Activated CD8-positive, alpha-beta T cell treated with anti-CD3 and anti-CD28 coated beads for 36 hours (primary cell): ENCODE measurements at places on chromosomes 2 and 18. TPM values are rescaled to one million over a fixed set of nuclear protein-coding genes. Genes with fewer than 3 reads are reported as not detected.
A peak's percentile ranks its signal among the peaks of the same experiment; 100 is the strongest.

- DNase-seq, result no peak
Measured at GRCh38 chr2:86445436-86445835, 4.3 kb downstream of the KDM3A start.

Gene ANKRD30B
- not detected for total RNA-seq

GRCh38 chr2:219687882-219688559 is 60.6 kb downstream of the SLC4A3 start:
- DNase-seq, result no peak

DNA sequence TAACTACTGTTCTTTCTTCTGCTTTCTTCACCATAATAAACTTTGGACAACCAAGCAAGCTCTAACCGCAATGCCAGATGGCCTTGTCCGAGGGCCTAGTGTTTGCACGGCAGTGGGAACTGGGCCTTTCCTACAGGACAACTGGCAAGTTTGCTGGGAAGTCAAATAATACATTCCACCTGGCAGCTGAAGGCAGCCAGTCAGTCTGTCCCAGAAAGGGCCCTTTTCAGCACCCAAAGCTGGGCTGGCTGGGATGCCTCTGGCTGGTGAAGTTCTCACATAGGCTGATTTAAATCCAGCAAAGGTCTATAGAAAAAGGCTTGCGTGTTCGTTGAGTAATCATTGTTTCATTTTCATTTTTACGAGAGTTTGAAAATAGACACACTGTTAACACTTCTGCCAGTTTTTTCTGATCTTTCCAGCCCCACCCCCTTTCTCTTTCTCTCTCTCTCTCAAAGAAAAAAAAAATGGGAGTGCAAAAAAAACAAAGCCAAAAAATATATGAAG is 110.0 kb upstream of the EPAS1 start:
- DNase-seq, result peak; percentile 52

GRCh38 chr2:241618296-241618805 is 18.6 kb downstream of the THAP4 start:
- no peak for DNase-seq

GRCh38 chr2:206049392-206049791 is 36.6 kb downstream of the INO80D start:
- no peak for DNase-seq

Gene NAT8
- total RNA-seq, result not detected

Gene VWA3B
- total RNA-seq, result not detected

DNA sequence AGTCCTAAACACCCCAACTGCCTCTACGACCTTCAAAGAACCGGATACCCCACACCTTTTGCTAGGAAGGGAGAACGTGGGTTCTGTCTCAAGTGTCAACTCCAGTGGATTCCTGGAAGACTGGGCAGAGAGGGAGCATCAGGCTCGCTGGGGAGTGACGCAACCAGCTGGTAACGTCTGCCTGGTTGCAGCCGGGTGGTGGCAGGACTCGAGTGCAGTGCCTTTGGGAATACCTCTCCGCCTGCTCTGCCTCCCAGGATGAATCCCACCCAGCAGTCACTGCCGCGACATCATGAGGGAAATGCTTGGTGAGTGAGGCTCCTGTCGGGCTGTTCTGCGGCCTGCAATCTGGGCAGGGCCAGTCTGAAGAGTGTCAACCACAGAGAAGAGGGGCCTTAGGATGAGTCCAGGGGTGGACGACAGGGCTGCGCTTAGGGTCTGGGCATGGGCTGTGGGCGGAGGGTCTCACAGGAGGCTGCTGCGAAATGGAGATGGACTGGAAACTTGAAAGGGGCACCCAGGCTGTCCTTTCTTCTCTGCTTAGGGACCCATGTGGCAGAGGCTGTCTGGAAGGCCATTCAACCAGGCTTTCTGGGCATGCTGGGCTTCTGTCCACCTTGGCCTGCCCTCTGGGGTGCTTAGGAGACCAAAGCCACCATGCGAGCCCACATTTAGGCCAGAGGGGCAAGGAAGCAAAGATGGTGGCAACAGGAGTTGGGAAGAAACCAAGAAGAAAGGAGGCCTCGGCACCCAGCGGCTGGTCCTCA is 12.9 kb downstream of the GPR17 start:
- DNase-seq, result no peak

- DNase-seq, result no peak
Measured at GRCh38 chr18:29154196-29154757, 977.3 kb upstream of the CDH2 start.

DNA sequence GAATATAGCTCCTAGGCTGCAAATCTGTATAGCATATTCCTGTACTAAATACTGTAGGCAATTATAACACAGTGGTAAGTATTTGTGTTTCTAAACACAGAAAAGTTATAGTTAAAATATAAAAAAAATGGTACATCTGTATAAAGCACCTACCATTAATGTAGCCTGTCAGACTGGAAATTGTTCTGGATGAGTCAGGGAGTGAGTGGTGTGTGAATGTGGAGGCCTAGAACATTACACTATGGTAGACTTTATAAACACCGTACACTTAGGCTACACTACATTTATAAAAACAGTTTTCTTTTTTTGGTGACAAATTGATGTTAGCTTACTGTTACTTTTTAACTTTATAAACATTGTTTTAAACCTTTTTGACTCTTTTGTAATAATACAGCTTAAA is 226.3 kb downstream of the CCDC85A start:
- DNase-seq, result no peak

DNA sequence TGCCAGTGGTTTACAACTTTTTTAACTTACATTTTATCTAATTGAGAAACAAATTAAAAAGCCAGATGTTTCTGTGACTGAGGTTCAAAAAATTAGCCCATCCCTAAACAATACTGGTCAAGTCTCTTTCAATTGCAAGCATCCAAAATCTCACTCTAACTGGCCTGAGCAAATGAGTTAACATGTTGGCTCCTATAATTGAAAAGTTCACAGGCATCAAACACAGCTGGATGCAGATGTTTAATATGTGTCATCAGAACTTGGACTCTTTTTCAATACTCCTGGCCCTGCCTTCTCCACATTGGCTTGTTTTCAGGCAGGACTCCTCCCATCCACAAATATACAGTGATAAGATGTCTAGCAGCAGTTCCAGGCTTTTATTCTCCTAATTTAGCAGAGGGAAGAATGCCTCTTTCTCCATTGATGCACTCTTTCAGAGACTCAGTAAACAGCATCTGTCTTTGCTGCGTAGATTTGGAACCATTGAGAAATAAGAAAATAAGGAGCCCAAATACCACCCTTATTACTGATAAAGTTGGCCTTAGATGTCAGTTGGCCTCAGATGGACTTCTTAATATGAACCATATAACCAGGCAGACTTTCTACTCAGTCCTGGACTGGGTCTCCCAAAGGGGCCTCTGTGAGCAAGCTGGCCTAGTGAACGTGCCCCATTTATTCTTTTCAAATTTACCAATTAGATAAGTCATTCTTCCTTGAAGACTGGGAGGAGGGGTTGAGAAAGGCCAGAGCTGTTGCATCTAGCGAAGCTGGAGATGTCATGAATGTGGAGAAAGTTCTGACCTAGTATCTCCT is 30.4 kb upstream of the FN1 start:
- no peak for DNase-seq

Gene RAB31
- total RNA-seq, result 0.76 TPM

DNA sequence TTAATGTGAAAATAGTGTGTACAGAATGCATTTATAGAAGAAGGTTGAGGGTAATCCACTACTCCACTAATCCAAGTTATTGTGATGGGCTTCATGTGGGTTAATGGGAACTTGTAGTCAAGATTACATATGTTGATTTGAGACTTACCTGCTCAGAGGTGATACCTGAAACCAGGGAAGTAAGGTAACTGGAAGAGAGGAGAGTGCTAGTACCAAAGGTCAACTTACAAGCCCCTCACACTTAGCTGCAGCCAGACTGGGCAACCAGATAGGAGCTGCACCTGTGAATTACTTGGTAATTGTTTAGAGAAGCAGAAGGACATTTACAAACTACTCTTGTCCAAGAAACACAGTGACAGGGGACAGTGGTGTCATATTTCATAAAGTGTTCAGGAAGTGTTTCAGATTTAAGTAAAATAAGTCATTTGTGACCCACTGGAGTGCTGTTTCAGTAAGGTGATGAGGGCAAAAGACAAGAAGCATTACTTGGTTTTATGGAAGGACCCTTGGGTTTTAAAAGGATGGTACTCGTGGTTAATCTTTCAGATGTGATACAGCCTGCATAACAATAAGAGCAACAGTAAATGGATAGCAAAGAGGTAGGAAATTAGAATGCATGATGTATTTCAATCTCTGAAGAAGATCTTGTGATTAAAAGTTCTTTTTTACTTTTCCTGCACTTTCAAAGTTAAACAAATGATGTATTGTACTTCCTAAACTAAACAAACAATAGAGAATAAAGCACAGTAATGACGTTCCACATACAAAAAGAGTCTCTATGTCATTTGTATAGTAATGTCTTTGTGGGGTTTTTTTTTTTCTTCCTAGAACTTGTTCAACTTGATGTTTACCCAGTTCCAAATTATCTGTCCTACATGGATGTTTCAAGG is 189.3 kb downstream of the PHLPP1 start:
- DNase-seq, result no peak

Gene ACVR1
- total RNA-seq, result 8.3 TPM

Gene SELENOI
- total RNA-seq, result 38.9 TPM

DNA sequence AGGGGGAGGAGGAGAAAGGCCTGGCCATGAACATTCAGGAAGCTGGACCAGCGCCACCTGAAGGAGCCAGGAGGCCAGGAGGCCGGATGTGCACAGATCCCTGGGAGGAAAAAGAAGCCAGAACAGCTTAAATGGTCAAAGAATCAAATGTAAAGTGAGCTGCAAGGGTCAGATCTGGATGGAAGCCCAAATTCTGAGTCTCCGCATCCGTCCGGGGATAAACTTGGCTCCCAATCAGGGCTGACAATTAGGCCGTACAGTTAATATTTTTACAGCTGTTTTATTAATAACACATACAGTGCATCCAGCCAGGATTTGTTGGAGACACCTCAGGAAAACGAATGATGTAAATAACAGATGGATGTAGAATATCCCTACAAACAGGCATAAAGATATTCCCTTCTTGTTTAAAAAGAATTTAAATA is 495.1 kb upstream of the TCF4 start:
- no peak for DNase-seq

DNA sequence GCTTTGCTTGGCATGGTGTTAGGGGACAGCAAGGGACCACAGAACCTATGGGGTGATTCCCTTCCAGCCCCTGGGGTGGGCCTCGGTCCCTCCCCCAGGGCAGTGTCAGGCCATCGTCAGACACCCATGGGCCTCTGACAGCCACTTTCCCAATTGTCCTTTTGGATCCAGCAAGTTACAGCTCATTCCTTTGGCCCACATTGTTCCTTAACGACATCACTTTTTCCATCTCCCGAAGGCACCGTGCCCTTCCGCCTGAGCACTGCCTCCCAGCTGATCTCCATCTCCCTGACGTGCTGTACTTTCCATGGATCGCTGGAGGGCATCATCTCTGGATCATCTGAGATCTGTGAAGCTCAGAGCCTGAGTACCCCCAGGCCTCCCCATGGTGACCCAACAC is 10.4 kb upstream of the KCNK3 start:
- DNase-seq, result no peak

DNA sequence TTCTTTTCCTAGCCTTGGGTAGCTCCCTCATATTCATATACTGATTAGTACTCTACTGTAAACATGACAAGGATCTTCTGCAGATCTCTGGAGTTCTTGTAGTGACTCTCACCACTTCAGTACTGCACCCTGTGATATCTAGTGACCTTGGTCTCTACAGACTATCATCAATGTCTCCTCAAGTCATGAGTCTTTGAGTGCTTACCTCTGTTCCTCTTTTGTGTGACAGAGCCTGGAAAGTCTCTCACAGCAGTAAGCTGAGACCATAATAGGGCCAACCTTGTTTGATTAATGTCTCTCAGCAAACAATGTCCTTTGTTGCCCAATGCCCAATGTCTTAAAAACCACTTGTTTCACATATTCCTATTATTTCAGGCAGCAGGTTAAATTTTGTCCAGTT is 34.2 kb upstream of the BAZ2B start:
- DNase-seq, result no peak

DNA sequence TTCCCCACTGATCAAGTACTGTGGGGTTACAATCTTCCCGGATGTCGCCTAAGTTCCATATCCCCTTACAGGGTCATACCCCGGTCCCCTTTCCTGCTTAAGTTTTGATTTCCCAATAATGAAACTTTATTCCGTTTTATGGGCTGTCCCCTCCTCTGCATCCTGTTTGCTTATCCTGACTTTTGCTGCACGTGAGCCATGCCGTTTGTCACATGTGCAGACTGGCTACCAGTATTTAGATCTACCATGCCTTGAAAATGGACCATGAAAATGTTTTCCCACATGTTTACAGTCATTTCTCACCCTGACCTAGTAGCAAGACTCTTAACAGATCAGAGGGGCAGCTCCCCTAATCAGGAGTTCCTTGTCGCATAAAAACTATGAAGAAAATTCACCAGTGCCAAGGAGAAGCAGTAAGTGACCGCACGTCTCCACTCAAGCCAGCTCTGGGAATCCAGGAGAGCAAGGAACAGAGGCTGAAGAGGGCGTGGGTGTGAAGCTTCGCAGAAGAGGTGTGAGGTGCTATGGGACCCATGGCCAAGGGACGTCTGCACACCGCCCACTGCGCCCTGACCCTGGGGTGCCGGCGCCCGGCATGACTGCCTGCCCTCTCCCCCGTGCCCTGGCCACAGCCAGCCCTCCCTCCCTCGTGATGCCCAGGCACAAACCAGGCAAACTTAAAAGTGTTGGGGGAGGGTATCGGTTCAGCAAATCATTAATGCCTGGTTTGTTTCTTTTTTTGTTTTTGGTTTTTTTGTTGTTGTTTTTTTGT is 440.8 kb upstream of the SALL3 start:
- DNase-seq, result no peak

Gene IL36A
- not detected for total RNA-seq

Gene MTLN
- total RNA-seq, result 80.2 TPM

GRCh38 chr2:29753671-29754444 is 167.5 kb downstream of the ALK start:
- DNase-seq, result no peak

Gene CLEC4F
- total RNA-seq, result not detected

Gene KCNG2
- total RNA-seq, result not detected

- no peak for DNase-seq
Measured at GRCh38 chr18:44502790-44503189, 177.9 kb upstream of the SETBP1 start.

DNA sequence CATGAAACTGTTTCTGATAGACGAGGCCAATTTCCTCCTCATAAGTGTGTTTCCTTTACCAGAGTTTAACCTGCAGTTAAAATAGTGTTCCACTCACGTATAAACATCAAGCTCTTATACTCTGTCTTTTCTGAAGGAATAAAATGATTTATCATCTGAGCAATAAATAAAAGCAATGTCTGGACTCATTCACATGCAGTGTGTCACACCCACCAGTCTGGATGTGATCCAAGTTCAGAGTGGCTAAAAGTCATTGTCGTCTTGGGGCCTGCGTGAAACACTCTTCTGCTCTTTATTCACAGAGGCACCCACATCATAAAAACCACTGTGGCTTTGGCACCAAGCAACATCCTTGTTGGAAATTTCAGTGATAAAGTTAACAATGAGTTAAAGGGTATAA is 19.5 kb upstream of the SLC9A4 start:
- peak; percentile 27 for DNase-seq

Gene GBX2
- not detected for total RNA-seq

- DNase-seq, result no peak
Measured at GRCh38 chr2:40352703-40353099, 99.2 kb downstream of the SLC8A1 start.

Gene RAB27B
- total RNA-seq, result not detected

- DNase-seq, result no peak
Measured at GRCh38 chr2:85428343-85428881, 9.9 kb downstream of the SH2D6 start.

Gene RAD51AP2
- not detected for total RNA-seq
